ENCODE measurements at places on chromosomes 1 and 21. TPM values are rescaled to one million over a fixed set of nuclear protein-coding genes. Genes with fewer than 3 reads are reported as not detected.

- DNase-seq, result no peak
- no peaks in the 10 kb centered on the region for H3K27me3 ChIP-seq
- H3K27ac ChIP-seq, result no peak overlapping the region
- H3K4me1 ChIP-seq, result peaks cover 33% of the 10 kb centered on the region
- H3K36me3 ChIP-seq, result no peaks in the 10 kb centered on the region
- H3K4me3 ChIP-seq, result no peak overlapping the region
Measured at GRCh38 chr1:185646202-185646683, 87.9 kb upstream of the HMCN1 start.

DNA sequence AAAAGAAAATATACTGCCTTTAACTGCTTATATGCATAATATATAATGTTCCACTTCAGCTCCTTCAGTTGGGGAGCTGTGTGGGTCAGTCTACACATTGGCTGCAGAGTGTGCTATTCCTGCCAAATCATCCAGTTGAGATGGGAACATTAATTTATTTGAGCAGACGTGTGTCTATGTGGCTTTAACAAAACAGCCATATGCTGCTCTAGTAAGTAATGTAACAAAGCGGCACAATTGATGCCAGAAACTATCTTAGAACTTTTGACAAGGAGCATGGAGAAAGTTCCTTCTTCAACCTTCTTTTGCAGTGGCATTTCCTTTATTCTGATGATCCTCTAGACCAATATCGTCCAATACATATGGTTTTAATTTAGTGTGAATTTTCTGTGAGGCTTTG is 285.9 kb upstream of the C1orf87 start:
- no peak overlapping the region for H3K27ac ChIP-seq
- H3K36me3 ChIP-seq, result no peaks in the 10 kb centered on the region
- no peaks in the 10 kb centered on the region for H3K4me1 ChIP-seq
- H3K27me3 ChIP-seq, result no peaks in the 10 kb centered on the region

The SELE gene
- total RNA-seq, result not detected

The DYNLT5 gene
- not detected for total RNA-seq
